Left hindlimb (tissue), 1 donor: ENCODE measurements at places on chromosomes 16 and 17.

DNA sequence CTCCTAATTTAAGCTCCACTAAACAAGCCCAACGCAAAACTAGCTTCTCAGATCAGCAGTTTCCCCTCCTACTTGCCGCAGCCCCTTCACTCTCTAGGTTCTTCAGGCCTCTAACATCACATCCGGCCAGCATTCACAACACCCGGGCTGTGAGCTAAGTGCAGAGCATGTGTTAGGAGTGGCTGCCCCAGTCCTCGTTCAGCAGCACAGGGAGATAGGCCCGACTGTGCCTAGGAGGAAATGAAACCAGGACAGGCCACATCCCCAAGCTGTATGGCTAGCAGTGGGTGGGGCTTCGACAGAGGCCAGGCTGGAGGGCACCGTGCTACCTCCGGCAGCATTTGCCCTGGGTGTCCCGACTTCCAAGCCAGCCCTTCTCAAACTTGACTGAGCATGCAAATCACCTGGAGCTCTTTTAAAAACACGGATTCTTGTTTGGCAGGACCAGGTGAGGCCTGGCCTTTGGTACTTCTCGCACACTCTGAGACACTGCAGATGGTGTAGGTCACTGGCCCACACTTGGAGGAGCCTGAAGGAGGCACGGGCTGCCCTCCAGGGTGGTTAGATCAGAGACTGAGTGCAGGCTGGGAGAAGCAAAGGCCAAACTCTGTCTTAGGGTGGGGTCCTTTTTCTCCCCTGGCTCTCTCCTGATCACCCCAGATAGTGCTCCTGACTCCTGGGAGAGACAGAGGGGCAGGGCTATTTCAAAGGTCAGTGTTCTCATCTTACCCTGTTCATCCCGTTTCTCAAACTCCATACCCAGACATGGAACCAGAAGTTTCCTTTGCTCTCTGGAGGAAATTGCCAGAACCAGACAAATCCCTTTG, 202.0 kb downstream of the C16orf78 start:
- DNase-seq, result peak; percentile 58

DNA sequence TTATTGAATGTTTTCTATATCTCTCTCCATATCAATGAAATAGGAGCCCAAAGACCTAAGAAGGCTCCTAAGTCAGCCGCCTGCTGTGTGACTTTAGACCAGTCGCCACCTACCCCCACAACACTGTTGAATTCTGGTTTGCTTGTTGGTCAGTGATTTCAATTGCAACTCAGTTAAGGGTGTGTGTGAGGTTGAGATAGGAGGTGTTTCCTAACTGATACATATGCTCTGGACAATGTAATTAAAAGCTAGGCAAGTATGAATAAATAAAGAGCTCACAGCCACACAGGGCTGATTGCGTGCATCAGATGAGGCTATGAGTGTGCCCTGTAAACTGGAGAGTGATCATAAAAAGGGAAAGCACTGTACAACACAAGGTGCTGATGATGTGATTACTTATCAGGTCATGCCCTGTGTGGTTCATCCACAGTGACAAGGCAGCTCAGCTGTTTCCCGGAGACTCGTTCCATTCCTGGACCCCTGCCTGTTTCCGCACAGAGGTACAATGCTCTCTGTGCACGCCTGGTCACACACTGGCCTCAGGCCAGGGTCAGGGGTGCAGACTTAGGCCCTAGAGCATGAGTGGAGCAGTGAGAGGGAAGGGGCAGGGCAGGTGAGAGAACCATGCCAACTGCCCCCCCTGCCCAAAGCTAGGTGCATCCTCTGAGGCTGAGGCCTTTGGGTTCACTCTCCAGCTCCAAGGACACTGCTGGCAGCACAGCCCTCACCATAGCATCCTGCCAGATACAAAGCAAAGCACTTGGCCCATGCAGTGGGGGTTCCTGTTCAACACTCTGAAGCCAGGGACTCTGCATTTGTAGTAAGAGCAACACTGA, 3.3 kb upstream of the KRT35 start:
- DNase-seq, result no peak

- DNase-seq, result no peak
Measured at GRCh38 chr16:66926961-66927436, 1.7 kb upstream of the RRAD start.

DNA sequence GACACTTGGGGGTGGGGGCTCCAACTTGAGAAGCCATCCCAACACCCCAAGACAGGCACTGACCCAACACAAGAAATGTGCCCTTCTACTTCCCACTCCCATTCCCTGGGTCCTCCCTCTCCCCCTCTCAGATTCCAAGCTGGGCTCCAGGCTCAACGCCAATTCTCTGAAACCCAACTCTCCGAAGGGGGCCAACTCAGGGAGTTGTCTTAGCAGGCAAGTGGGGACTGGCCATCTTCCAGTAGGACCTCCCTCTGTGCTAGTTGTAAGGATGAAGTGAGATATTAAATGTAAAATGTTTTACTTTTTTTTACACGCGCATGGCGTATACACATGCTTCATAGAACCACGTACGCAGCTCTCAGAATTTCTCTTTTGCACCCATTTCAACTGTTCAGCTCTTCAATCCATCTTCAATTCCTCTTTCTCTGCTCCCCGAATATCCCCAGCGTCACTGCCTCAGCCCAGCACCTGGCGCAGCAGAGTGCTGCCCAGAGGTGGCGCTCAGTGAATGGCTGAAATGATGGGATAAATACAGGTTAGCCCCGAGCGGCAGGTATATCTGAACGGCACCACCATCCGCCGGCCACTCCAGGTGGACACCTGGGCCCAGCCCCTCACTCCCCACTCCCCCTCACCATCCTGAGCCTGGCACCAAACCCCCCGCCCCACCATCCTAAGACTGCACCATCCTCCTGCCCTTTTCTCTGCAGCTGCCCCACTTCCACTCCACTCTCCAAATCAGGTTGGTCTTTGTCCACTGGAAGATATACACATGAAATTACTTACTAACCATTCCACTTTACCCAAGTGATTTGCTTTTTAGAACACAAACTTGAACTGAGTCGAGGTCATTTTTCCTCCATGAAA, 43.9 kb upstream of the TNRC6C start:
- peak; percentile 76 for DNase-seq

- DNase-seq, result no peak
Measured at GRCh38 chr16:86261379-86261778, 248.9 kb upstream of the FOXF1 start.

DNA sequence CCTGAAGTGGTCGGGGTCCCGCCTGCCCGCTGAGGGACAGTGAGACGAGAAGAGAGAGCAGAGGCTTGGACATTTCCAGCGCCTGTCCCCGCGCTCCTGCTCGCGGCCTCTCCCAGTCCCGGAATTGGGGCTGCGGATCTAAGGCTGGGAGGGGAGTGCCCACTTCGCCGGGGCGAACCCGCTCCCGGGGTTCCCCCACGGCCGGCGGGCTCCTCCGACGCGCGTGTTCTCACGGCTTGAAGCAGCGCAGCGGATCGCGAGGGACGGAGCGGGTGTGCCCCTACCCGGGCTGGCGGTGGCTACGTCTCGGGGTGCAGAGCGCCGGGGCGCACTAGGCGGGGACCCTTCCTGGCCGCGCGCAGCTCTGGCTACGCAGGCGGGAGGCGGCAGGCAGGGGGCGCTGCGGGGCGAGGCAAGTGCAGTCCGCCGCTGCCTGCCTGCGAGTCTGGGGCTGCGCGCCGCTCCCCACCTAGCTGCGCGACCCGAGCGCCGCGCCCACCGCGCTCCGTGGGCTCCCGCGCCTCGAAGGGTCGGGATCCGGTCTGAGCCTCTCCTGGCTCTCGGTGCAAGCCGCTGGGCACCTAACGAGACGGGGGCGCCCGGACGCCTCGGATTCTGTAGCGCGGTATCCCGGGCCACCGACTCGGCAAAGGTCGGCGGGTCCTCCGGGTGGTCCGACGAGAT, 1.2 kb downstream of the NGFR start:
- DNase-seq, result peak; percentile 77

DNA sequence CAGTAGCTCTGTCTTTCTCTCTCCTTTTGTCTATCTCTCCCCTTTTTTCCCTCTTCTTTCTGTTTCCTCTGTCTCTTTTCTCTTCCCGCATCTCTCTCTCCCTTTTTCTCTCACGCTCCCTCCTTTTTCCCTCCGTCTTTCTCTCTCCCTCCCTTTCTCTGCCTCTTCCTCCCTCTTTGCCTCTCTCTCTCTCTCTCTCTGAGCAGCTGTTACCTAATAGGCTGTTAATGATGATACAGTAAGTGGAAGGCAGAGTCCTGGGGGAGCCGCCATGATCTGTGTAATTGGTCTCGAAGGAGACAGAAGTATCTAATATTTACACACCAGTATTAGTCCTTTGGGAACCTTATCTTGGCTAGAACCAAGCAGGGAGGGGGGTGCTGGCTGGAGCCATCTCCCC, 136.1 kb upstream of the CIBAR2 start:
- no peak for DNase-seq

DNA sequence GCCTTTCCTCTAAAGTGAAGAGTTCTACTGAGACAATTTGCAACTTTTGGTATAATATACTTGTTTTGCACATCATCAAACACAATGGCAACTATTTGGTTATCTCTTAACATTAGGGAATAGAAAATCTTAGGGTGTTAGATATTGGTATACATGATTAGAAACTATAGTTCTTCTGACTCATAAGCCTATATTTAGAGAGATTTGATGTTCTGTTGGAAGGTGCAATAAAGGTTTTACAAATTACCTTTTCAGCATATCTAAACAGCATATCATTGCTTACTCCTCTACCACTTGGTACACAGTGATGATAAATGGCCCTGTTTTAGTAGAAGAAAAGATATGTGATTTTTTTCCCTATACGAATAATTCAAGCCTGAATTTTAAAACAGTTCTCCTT, 6.2 kb downstream of the EVI2B start:
- DNase-seq, result no peak

DNA sequence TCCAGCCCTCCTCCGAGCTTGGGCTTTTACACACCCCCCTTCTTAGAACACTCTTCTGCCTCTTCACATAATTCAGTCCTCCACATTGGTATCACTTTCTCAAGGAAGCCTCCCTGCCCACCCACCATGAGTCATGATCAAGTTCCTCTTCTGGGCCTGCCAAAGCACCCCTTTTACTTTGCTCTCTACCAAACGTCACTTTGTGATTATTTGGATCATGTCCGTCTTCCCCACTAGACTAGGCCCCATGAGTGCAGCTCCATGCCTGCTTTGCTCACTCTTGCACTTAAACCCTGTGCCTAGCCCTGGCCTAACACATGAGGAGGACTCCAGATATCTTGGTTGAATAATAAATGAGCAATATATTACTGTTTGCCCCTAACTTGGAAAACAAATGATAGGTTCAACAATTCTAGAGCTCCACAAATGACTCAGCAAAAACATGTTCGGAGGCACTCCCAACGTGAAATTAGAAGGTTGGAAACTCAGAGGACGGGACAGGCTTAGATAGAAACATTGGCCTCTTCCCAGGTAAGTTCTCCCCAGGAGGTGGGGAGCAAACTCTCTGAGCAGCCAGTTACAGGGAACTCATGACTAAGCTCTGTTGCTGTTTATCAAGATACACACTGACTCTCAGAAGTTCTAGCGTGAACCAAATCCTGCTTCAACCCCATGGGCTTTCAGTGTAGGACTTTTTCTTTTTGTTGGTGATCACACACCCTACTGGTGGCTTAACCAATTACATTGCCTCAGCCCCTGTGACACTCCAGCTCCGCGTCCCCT, 28.3 kb downstream of the G6PC1 start:
- DNase-seq, result peak; percentile 41

GRCh38 chr16:4309102-4309832, 6.6 kb upstream of the GLIS2 start:
- no peak for DNase-seq

DNA sequence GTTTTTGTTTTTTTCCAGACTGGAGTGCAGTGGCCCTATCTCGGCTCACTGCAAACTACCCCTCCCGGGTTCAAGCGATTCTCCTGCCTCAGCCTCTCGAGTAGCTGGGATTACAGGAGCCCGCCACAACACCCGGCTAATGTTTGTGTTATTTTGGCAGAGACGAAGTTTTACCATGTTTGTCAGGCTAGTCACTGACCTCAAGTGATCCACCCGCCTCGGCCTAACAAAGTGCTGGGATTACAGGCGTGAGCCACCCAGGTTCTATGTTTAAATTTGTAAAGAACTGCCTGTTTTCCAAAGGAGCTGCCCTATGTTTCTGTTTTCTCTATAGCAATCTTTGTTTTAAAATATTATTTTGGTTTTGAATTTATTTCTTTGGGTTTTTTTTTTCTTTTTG, 13.8 kb upstream of the C16orf87 start:
- no peak for DNase-seq

- DNase-seq, result no peak
Measured at GRCh38 chr16:70725024-70725911, 39.4 kb upstream of the MTSS2 start.

DNA sequence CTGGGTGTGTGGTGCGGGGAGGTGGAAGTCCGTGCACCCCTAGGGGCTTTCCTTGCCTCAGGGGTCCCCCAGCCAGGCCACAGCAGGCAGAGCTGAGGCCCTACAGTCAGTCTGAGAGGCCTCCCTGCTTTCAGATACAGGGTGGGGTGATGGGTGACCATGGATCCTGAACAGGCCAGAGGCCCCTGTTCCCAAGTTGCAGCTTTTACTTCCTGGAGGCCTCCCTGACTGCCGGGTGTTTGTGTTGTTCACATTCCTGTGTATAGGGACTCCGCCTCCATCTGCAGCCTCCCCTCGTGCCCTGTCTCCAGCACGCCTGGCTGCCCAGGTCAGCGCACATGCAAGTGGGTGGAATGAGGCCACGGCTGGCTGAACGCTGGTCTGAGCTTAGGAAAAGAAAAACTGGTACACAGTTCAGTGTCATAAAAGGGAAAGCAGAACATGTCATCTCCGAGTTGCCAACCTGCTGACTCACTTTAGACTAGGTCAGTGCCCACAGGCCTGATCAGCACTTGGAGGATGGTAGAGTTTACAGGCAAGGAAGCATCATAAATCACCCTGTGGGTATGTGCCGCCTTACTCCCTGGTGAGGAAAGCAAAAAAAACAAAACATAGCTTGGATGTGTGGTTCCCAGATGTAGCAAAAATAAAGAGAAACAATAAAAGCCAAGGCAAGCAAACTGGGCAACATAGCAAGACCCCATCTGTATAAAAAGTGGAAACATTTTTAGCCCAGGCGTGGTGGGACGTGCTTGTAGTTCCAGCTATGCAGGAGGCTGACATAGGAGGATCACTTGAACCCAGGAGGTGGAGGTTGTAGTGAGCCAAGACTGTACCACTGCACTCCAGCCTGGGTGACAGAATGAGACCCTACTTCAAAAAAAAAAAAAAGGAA, 6.2 kb upstream of the SLC7A6 start:
- DNase-seq, result no peak

DNA sequence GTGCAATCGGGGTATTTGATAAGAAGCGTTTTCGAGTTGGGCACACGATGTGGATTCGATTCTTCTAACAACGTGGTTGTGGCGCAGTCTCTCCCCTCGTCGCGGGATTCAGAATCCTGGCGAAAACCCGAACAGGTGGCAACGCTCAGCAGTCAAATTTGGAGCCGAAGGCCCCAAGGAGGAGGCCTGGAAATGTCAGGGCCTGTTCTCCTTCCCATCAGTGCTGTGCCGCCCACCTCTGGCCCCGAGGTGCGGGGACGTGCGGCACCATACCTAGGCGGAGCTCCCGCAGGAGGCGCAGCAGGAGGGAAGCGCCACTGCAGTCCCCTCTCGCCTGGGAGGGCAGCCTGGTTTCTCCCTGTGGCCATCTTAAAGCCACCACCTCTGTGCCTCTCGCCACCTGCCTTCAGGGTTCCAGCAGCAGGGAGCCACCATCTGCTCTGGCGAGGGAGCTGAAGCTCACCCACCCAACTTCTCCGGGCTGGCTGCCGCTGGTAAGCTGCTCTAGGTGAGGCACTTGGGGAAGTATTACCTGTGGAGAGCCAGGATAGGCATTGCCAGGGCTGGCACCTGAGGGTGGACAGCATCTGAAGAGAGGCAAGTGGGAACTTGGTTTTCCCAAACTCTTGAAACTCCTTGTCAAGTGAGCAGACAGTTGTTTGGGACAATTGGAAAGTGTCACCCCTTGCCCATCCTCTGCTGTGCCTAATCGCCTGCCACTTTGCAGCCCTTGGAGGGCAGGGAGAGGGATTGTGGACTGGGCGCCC, 2.6 kb upstream of the AATF start:
- DNase-seq, result no peak
